ENCODE measurements at places on chromosomes 2 and 18.

DNA sequence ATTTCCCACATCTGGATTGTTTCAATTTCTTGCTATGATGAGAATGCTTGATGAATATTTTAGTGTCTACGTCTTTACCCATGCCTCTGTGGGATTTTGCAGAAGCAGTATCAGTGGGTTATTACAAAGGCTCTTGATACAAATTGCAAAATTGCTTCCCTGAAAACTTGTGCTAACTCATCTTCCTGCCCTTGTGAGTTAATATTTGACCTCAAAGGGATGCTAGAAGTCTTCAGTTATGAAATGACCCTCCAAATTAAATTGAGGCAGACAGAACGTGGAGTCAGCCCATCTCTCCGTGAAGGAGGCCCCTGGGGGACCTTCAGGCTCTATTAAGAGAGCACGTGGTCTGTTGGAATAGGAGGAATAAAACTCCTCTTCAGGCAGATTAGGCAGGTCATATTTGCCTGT is 239.2 kb upstream of the HS6ST1 start:
- DNase-seq = no peak

DNA sequence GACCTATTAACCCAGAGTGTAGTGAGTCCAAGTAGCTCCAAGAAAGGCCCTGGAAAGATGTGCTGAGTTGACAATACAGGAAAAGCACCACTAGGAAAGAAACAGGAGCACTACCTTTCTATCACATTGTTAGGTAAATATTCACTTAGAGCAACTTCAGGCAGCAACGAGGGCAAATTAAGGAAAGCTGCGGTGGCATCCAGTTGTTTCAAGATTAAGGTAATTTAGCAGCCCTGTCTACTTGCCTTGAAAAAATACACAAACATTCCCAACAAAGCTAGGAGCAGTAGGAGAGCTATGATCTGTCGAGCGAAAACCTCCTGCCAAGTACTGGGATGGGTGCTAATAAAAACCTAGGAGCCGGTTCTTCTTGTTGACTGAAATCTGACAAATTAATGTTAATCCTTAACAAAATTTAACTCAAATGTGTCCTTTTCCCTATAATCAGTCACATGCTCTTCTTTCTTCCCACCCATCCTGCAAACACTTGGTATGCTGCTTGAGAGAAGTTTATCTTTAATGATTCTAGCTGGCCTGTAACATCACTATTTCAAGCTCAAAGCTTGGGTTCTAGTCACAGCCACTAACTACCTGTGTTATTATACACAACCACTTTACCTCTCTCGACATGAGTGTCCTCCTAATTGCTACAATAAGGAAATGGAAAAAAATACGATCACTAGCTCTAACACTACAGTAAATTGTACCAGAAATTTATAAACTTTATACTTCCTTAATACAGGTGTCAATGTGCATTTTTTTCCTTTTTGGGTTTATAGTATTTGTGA is 2.0 kb downstream of the ACAA2 start:
- no peak for DNase-seq

DNA sequence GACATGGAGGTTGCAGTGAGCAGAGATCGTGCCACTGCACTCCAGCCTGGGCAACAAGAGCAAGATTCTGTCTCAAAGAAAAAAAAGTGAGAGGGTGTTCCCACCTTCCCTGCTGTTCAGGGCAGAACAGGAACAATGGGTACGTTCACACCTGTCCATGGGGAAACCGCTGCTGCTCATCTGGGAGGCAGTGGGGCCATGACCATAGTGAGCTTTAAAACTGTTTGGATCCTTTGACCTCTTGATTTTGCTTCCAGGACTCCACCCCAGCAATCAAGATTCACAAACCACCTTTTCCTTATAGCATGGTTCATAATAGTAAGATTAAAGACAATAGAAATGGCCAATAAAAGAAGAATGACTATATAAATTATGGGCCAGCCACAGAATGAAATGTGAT is 209.2 kb downstream of the ARL4C start:
- no peak for DNase-seq

DNA sequence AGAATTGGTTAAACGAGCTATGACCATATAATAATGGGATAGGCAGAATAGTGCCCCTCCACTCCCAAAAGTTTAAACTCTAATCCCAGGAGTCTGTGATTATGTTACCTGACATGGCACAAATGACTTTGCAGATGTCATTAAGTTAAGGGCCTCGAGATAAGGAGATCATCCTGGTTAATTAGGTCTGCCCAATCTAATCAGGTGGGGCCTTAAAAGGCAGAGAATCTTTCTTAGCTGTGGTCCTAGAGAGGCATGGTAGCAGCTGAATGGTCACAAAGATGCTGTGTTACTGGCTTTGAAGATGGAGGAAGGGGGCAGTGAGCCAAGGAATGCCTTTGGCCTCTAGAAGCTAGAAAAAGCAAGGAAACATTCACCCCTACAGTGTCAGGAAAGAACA is 31.1 kb downstream of the TACR1 start:
- DNase-seq = no peak

DNA sequence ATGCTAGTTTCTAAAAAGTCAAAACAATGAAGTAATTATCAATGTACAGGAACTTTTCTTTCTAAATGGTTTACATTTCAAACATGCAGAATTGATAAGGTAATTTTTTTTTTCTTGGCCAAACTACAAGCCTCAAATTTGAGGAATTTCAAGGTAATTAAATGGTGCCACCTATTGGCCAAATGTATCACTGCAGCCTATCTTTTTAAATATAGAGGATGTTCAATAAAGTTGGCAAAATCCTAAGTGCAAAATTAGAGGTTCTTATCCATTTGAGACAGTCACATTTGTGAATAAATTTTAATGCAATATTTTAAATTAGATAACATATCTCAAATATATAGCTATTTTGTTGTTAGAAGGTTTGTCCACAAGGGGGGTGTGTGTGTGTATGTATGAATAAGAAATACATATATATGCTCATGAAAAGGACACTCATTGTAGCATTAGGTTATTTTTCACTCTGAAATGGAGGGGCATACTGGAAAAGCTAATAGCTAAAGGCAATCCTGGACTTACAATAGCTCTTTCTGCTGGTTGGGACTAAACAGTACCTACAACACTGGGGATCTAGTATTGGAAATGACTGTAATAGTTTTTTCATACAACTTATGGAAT is 26.2 kb downstream of the MMADHC start:
- DNase-seq = no peak

DNA sequence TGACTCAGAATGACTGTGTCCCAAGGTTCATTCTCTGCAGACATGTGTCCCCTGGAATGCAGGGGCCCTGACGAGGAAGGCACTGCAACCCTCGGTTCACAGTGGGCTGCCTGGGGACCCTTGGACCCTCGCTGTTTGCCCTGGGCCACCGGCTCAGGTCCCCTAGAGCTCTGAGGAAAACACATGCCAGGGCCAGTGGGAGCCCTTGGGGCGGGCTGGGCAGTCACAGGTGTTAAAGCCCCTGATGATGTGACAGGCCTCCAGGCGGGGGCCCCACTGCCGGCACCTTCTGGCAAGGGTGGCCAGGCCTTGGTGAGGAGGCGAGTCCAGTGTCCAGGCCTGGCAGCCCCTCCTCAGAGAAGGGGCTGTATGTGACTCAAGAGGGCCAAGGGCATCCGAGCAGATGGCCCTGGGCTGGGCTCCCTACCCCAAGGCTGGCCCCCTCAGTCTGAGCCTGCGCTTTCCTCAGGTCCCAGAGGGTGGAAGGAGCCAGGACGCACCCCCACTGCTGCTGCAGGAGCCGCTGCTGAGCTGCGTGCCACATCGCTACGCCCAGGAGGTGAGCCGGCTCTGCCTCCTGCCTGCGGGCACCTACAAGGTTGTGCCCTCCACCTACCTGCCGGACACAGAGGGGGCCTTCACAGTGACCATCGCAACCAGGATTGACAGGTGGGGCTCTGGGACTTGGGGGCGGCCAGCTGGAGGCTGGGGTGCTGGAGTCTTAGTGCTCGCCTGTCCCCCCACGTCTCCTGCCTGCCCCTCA is 11.1 kb downstream of the CAPN10 start:
- no peak for DNase-seq

DNA sequence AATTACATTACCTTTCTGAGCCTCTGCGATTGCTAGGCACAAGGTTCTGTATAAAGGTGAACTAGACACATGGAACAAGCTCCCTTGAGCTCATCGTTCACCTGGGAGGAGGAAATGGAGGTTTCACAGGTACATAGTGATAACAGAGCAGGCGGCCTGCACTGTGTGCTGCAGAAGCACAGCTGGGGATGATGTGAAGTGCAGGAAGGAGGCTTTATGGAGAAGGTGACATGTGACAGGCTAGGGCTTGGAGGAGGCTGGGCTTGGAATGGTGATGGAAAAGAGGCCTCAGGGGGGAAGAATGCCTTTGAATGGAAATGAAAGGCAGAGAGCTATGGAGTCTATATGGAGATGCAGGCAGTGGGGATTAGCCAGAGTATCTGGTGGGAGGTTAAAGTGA is 22.9 kb downstream of the MARCHF4 start:
- DNase-seq = no peak

DNA sequence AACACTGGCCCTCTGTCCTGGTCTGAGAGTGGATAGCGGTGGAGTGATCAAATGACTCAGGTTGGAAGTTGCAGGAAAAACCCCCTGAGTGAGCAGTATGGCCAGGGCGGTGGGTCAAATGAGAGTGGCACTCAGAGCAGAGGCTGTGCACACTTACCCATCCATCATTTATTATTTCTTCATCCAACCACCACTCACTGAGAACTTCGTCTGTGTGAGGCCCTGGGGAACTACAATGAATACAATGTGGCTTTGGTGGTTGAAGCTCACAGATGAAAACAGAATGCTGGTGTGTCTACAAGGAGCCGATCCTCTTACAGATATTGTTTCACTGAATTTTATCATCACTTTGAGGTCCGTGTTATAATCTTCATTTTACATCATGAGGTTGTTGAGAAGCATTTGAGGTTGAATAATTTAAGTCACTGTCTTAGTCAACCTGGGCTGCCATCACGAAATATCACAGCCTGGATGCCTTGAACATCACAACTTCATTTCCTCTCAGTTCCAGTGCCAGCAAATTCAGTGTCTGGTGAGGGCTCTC is 73.4 kb upstream of the ID2 start:
- no peak for DNase-seq

DNA sequence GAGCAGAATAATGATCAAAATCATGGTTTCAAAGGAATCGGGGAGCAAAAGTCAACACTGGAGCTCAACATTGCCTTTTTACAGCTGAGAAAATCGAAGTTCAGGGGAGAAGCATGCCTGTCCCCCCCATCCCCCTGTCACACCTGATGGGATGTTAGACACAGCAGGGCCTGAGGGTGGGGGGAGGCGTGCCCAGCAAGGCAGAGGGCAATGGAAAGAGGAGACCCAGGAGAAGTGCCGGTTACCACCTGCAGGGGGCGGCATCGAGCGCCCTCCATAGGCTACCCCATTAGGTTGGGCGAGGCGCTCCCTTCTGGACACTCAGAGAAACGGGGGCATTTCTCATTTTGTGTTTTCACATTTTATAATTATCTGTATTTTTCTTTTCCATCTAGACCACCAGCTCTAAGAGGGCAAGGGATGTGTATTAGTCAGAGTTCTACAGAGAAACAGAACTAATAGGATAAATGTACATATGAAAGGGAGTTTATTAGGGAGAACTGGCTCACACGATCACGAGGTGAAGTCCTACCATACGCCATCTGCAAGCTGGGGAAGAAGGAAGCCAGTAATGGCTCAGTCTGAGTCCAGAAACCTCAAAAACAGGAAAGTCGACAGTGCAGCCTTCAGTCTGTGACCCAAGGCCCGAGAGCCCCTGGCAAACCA is 271.3 kb downstream of the LRATD1 start:
- no peak for DNase-seq

DNA sequence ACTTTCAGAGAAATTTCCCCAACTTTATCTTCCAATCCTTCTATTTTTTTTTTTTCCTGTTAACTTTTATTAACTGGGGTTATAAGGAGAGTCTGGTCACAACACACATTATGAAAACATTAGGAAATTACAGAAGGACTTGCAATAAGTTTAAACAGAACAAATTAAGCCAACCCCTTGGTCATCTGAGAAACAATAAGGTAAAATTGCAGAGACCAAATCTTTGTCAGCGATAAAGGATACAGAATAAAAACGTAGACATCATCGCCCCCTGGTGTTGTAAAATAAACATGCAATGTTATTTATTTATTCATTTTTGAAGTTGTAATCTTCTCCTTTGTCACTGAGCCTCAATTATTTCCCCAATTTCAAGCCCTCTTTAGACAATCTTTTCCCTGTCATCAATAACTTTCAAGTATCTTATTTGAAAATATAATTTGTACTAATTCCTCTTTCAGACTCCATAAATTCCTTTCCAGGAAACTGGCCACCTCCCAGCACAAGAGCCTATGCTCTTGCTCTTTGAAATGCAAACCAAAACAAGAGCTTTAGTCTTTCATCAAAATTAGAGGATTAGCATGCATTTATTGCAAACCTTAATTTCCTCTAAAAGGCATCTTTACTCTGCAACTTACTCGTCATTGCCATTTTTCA is 19.5 kb downstream of the G6PC2 start:
- no peak for DNase-seq

All from stimulated activated CD4-positive, alpha-beta T cell treated with anti-CD3 and anti-CD28 coated beads, Interleukin-1b, Interleukin-23, amount 100 ng/mL, for 1 hour (primary cell).